ENCODE measurements at places on chromosomes 16 and 17. TPM values are rescaled to one million over a fixed set of nuclear protein-coding genes. Genes with fewer than 3 reads are reported as not detected.

The ADAMTS18 gene
- under 0.01 TPM for total RNA-seq

The CA4 gene
- 0.14 TPM for total RNA-seq

The KRT23 gene
- 0.46 TPM for total RNA-seq

The ZFP90 gene
- total RNA-seq, result 20.3 TPM

The MPP2 gene
- 2.0 TPM for total RNA-seq

Data from smooth muscle cell of bladder (primary cell).